ENCODE measurements at places on chromosomes 1 and 21.
A peak's percentile ranks its signal among the peaks of the same experiment; 100 is the strongest.

- peak; percentile 38 for DNase-seq
These were observed 4.2 kb upstream of the CLCA4 start for GRCh38 chr1:86542631-86543030.

GRCh38 chr21:33847588-33848248 is 67.9 kb downstream of the ATP5PO start:
- DNase-seq, result no peak

DNA sequence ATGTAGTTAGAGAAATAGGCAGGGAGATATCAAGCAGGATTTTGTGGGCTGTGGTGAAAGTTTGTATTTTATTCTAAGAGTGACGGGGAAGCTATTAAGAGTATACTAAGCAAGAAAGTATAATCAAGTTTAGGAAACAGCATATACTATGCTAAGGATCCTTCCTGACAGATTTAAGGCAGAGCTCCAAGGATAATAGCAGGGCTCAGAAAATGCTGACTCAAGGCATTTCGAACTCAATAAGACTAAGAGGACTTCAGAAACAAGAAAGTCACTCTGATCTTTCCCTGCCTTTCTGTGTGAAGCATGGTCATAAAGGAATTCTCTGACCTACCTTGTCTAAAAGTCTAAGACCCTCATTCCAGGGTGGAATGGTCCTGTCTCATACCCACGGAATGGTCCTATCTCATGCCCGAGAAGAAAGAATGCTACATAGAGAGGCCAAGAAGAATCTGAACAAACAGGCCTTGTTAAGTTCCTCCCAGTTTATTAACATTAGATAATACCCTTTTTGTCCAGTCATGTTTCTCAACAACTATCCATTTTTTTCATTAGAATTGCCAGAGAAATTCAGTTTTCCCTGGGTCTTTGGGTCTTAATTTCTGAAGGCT is 59.1 kb downstream of the HFM1 start:
- no peak for DNase-seq

DNA sequence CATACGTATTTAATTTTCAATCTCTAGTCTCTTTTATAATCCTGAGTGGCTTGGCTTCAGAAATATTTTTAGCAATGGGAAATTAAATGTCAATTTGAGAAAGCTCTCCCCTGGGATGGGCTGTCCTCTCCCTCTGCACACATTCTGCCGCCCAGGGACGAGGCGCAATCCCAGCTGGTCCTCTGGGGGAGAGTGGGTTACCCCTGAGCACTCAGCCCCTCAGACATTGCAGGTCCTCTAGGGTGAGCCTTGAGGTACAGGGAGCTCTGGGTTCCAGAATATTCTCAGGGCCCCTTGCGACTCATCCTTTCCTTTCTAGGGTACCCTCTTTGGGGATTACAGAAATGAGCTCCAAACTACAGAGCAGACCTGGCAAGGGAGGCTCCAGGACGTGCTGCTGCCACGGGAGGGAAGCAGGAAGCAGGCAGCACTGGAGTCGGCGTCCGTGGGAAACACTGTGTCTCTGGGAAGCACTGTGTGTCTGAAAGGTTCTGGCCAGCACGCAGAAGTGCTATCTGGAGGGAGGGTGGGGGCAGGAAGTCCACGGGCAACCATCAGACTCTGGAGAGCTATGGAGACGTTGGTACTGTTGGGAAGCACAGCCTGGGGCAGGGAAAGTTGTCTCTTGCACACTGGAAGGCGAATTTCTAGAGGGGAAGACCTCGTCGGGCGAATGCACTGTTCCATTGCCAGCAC is 343.3 kb upstream of the VAMP3 start:
- no peak for DNase-seq

- no peak for DNase-seq
These were observed 62.9 kb downstream of the ADAMTS1 start for GRCh38 chr21:26782331-26782730.

DNA sequence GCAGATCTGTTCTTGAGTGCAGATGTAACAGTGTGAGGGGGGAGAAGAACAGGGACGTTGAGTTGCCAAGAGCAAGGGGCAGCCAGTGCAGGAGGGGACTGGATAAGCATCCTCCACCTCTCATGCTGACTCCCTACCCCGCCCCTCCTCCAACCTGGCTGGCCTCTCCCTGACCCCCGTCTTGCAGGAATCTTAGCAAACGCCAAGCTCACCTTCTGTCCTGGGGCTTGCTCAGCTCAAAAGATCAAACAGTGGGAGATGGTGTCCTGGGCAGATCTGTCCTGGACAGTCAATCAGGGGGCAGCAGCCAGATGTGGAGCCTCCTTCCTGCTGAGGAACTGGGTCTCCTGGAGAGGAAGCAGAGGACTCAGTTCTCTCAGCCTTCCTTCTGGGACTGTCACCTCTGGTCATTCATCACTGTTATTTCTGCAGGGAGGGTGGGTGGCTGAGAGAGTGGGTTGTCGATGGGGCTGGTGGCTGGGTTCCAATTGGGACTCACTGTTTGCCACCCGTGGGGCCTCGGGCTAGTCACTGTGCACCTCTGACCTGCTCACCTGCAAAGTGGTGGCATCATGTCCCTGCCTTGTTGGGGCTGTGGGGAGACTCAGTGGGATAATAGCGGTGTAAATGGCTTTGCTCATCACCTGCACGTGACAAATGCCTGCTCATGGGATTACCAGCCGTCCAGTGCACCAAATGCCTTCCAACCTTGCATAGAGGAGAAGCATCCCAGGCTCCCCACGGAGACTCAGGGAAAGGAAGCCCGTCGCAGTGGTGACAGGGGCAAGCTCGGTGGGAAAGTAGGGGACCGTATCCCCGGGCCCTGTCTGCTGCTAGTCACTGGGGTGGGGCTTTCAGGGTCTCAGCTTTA is 154.4 kb downstream of the PTPRU start:
- no peak for DNase-seq
